Stimulated activated naive CD4-positive, alpha-beta T cell treated with Interleukin-2 at 50 U/mL for 16 hours (primary cell): ENCODE measurements at places on chromosomes 3 and 15.

DNA sequence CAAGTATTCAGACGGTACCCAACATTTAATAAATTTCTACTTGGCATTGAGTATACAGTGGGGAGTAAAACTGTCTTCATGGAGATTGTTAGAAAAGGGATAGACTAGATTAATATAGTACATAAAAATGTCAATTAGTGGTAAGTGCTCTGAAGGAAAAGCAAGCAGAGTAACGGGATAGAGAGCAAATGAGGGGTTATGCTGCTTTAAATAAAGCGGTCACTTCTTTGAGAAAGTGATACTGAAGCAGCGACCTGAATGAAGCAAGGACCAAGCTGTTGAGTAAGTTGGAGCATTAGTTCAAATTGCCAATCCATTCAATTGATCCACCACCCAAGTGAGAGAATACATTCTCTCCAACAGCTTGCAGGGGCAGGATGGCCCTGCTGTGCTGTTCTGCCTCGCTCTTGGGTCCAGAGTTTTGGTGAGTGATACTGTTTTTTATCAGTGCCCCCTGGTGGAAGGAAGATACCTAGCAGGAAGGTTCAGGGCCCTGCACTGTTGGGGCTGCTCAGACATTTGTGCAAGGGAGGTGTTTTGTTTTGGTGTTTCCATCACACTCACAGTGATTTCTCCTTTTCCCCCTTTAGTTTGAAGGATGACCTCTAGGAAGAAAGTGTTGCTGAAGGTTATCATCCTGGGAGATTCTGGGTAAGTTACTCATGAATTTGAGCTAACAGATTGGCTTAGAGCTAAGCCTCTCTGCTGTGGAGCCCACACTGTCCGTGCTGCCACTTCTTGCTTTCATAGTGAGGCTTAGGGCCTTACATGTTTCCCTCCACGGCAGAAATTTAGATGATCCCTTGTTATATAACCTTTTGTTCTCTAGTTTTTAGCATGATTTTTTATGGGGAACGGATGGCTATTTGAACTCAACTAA, 69.0 kb downstream of the RAB7A start:
- DNase-seq = peak; percentile 36

DNA sequence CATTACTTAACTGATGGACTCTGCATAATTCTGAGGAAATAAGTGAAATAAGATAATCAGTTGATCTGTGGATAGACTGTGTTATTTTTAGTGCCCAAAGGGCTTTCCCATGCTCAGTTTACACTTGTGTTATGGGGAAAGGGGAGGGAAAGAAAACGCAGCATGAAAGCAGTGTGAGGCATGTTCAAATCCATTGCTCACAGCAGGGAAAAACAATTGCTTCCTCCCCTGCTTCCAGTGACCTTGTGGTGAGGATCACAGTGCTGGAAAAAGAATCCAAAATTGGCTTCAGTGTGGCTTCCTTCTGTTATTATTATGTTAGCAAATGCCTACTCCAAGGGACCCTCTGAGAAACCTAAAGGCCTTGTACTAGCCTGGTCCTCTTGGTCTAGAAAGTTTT, 285.1 kb upstream of the CDIN1 start:
- no peak for DNase-seq

DNA sequence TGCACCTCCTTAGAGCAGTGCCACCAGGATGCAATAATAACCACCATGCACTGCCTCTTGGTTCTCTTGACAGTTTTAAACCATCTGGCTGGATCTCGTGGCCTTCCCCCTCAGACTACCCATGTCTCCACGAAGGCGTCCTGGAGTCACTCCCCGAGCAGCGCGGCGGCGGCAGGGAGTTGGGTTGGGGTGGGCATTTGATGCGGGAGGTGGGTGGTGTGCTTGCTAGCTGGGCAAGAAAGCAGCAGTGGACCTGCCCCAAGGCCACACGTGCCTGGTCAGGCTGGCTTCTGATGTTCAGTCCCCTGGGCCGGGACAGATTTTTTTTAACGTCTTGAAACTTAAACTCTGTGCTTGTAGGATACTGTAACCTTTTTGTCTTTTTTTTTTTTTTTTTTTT, 3.9 kb upstream of the TTLL3 start:
- DNase-seq = no peak

DNA sequence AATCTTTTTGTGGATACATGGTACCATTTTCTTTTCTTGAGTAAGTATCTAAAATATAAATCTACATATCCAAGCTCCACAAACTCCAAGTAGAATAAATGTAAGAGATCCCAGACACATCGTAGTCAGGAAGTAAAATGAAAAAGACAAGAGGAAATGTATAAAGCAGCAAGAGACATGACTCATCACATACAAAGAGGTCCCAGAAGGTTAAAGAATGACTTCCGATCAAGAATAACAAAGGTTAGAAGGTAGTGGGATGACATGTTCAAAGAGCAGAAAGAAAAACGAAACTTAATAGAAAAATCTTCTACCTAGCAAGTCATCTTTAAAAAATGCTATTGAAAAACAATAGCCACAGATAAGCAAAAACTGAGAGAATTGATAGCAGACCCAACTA, 705.8 kb downstream of the NR2F2 start:
- no peak for DNase-seq

- no peak for DNase-seq
Measured at GRCh38 chr3:124964387-124964786, 29.8 kb upstream of the MUC13 start.

GRCh38 chr15:63532307-63532744, 27.9 kb downstream of the USP3 start:
- DNase-seq = no peak

GRCh38 chr3:189363590-189364255, 192.0 kb downstream of the TPRG1 start:
- no peak for DNase-seq

- DNase-seq = no peak
Measured at GRCh38 chr3:16721494-16721893, 116.3 kb upstream of the DAZL start.

- no peak for DNase-seq
Measured at GRCh38 chr15:101684384-101684783, 32.2 kb upstream of the TM2D3 start.

DNA sequence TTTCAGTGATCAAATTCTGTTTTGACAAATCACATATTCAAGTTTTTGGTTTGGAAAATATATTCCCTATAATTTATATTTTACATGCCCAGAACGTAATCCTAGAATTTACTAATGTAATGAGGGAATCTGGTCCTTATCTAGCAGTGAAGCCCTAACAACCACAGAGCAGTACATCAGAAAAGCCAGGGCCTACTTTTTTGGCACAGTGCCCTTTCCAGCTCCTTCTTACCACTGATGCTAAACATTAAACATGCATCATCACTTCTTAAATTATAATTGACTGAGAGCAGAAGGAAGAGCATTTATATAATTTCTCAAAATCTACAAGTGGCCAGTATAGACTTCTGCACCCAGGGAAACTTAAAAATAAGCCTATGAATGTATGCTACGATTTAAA, 66.7 kb downstream of the FBXL22 start:
- no peak for DNase-seq

DNA sequence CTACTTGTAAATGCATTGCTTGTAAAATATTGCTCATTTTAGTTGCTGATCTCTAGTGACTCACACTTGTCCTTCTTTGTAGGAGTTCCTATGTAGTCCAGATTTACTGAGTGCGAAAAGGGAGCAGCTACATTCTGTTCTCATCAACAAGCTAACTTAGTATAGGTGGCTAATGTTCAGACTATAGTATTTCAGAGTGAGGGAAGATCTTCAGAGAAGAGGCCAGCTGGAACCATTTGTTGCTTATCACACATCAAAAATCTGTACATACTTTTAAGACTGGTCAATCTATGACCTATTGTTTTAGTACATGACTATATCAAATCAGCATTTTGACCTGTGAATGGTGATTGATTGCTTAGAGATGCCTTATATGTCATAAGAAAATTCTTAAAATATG, 71.3 kb upstream of the THSD4 start:
- no peak for DNase-seq

GRCh38 chr3:66633402-66634381, 132.9 kb upstream of the LRIG1 start:
- DNase-seq = no peak

GRCh38 chr15:63070681-63071129, 28.2 kb downstream of the TPM1 start:
- DNase-seq = no peak

DNA sequence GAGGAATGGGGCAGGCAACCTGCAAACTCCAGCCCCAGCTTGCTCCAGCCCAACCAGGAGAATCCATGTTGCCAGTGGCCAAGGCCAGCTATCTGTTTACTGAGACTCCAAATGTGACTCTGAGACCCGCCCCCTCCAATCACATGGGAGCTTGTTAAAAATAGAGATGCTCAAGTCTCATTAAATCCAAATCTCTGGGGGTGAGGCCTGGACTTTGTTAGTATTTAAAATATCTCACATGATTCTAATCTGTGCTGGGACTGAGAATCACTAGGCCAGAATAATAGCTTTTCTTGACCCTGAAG, 224.2 kb upstream of the TBL1XR1 start:
- DNase-seq = no peak

GRCh38 chr3:98440283-98440682, 22.7 kb upstream of the OR5K1 start:
- no peak for DNase-seq

DNA sequence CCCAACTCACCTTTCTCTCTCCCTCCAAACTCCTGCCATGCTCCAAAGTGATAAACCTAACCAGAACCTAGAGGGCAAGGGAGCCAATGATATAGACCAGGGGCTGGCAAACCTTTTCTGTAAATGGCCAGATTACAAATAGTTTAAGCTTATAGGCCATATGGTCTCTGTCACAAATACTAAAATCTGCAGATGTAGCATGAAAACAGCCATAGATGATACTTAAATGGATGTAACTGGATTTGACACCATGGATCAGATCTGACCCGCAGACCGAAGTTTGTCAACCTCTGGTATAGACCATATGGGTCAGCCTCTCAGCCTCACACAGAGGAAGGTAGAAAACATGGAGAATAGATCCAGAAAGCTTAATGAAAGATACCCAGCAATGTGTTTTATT, 165.2 kb upstream of the STT3B start:
- DNase-seq = no peak

DNA sequence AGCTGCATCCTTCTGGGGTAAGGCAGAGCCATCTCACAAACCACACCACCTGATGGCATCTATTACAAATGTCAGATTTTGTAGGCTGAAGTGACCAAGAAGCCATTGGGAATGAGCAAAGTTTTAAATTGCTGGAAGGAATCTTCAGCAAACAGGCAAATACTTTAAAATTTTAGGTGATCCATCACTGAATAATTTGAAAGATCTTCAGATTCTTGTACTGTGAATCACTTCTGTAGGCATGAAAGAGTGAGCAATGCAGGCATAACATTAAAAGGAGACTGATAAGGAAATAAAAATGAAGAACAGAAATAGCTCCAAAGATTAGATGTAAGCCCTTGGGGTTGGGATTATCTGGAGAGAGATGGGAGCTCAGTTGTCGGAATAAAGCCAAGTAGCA, 36.0 kb upstream of the ALDH1L1 start:
- no peak for DNase-seq

DNA sequence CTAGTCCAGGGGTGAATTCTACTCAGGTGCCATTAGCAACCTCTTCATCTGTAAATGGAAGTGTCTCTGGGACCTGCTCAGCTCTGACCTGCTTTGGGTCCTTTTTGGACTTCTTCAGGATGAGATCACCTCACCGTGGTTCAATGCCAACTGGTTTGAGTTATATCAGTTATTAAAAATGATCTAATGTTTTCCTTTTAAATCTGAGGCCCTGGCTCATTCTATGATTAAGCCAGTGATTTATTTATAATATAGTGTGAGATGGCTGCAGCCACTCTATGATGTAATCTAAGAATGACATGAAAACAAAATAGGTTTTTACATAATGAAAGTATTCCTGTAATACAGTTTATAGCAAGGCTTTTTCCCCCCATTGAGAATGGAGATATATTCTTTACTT, 79.4 kb downstream of the LPP start:
- no peak for DNase-seq

GRCh38 chr15:66614951-66615760, 49.4 kb upstream of the LCTL start:
- DNase-seq = no peak

GRCh38 chr15:98523912-98524662, 124.3 kb upstream of the IGF1R start:
- DNase-seq = no peak

DNA sequence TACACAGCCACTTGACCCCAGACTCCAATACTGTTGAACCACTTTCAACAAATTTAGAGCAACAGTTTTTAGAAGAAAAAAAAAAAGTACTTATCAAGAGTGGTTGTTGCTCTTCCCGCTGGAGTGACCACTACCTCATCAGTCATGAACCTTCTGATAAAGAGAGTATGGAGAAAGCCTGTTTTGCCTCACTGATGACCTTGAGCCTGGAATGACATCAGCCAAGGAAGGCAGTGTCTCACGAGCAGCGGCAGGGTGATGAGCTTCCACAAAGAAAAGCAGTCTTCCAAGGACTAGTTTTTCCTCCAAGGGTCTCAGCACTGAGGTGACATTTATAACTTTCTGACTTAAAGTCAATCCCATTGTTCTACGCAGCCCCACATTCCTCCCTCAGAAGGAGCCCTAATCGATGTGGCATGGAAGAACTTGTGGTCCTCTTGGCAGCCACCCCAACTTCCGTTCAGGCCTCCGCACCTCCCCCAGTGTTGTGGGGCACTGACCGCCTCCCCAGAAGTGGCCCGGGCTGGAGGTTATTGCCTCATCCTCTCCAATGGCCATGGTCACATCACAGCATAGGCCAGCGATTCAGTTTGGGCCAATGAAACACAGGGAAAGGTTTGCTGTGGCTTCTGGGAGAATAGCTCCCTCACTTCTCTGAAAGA, 1.8 kb upstream of the CYP11A1 start:
- DNase-seq = no peak

DNA sequence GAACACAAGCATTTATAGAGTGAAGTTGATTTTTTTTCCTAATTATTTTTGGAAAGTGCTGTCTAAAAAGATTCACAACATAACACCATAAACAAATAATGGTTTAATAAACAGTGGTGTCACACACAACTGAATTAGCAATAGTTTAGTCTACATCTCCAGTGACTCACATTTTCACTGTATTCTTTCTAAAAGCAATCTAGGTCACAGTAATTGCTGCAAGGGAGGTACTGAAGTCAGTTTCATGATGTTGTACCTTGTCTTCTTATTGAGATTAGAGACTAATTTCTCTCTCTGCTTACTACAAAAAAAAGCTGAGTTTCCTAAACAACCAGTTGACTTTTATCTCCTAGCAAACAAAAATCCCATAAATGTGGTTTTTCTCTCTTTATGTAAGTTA, 29.6 kb downstream of the PLSCR4 start:
- DNase-seq = no peak
